ENCODE measurements at places on chromosomes 7 and 10. TPM values are rescaled to one million over a fixed set of nuclear protein-coding genes. Genes with fewer than 3 reads are reported as not detected.

GRCh38 chr7:568031-568951 lies 48.6 kb upstream of the PDGFA start:
- H3K4me3 ChIP-seq = no peak overlapping the region

- H3K27ac ChIP-seq = 0 out of 2 replicates have a peak overlapping the region, but pooled peaks have one; percentile 27
- no peaks in the 10 kb centered on the region for H3K36me3 ChIP-seq
- peak; percentile 21 for DNase-seq
- H3K4me1 ChIP-seq = peaks cover 12% of the 10 kb centered on the region
- H3K27me3 ChIP-seq = no peaks in the 10 kb centered on the region
Measured at GRCh38 chr10:84845628-84846261, 517.4 kb downstream of the CCSER2 start.

DNA sequence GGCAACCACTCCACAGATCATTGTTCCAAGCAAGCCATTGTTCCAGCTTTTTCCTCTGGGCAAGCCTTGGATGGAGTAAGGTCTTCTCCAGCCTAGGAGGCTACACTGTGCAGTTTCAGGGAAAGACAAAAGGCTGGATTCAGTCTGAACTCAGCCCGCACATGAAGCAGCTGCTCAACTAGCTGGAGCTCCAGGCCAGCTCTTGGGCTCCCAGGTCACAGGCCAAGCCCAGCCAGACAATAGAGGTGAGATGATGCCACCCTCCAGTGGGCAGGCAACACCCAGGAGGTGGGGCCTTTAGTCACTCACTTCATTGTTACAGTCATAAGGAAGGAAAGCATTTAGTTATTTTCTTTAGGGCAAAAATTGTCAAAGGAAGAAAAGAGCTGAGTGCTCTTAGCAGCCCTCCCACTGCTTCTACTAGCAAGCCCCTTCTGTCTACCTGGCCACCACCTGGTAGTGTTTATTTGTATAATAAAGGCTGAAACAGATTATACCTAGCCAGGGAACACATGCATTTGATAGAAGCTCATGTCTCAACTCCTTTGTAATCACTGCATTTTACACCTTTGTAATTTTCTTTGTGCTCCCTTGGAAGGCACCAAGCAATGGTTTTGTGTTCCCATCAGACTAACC lies 253.4 kb downstream of the WDR11 start:
- H3K27ac ChIP-seq = no peak overlapping the region
- no peak overlapping the region for H3K4me3 ChIP-seq
- H3K27me3 ChIP-seq = no peaks in the 10 kb centered on the region

- H3K4me1 ChIP-seq = peaks cover 16% of the 10 kb centered on the region
- no peak overlapping the region for H3K27ac ChIP-seq
- no peaks in the 10 kb centered on the region for H3K27me3 ChIP-seq
Measured at GRCh38 chr10:100631192-100631591, 95.4 kb downstream of the HIF1AN start.

The OR2A7 gene
- 9.9 TPM for total RNA-seq

The ZNF487 gene
- total RNA-seq = 1.4 TPM

The SCD gene
- 501 TPM for total RNA-seq

The PTTG1IP2 gene
- not detected for total RNA-seq

The FBXL13 gene
- 2.2 TPM for total RNA-seq

The ASB10 gene
- total RNA-seq = not detected

All from WTC11 (cell line).